ENCODE measurements at places on chromosomes 5 and 9.

- no peak for DNase-seq
Measured at GRCh38 chr5:6342689-6343315, 35.5 kb downstream of the MED10 start.

DNA sequence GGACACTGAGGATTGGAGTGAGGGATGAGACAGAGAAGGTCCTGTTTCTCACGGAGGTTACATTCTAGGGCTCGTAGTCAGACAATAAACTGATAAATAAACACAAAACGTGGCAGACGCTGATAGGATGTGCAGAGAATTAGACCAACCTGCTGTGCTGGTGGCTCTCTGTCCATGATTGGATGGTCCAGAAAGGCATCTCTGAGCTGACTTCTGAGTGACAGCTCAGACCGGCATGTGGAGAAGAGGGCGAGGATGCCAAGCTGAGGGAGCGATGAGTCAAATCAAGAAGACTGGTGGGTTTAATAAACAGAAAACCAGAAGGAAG is 132.3 kb upstream of the TAF11L2 start:
- no peak for DNase-seq

DNA sequence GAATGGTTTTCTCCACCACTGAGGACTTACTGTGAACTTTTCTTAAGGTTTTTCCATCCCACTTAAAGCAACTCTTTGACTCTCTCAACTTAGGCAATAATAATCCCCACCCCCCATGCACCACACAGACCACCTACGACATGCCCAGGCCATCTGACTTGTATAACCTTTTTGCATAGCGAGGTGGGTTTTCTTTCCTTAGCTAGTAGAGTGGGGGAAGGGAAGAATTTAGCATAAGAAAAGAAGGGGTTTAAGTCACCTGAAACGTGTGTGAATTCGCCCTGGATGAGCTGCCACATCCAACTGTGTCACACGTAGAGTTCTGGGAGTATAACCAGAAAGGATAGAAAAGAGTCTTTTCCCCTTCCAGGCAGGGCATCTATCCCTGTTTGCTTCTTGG is 262.7 kb downstream of the YTHDC2 start:
- no peak for DNase-seq

- DNase-seq: no peak
Measured at GRCh38 chr9:130159915-130160670, 12.1 kb upstream of the NCS1 start.

- DNase-seq: no peak
Measured at GRCh38 chr5:119361594-119362125, 5.8 kb downstream of the TNFAIP8 start.

DNA sequence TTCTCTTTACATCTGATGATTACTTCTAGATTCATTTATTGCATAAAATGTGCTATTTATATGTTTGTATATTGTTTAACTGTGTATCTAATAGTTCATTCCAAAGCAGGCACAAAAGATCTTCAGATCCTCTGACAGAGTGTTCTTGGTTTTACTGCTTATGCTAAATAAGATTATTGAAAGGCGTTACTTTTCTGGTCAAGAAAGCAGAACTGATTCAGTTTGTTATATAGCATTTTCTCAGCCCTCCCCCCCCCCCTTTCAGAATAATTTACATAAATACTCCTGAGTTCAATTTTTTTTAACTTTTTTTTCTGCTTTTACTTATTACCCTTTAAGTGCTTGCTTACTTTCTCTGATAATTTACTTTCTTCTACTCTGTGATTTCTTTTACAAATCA is 15.4 kb downstream of the CDC42SE2 start:
- DNase-seq: no peak

- DNase-seq: no peak
Measured at GRCh38 chr5:159897786-159898393, 18.4 kb upstream of the ADRA1B start.

- no peak for DNase-seq
Measured at GRCh38 chr5:151780348-151780747, 8.6 kb downstream of the G3BP1 start.

GRCh38 chr5:172351240-172351778 is 67.7 kb upstream of the UBTD2 start:
- no peak for DNase-seq

- no peak for DNase-seq
Measured at GRCh38 chr5:142245786-142246185, 79.0 kb downstream of the SPRY4 start.

- DNase-seq: no peak
Measured at GRCh38 chr5:81760521-81760920, 9.6 kb upstream of the SSBP2 start.

- DNase-seq: no peak
Measured at GRCh38 chr5:50535393-50535792, 94.3 kb upstream of the EMB start.

DNA sequence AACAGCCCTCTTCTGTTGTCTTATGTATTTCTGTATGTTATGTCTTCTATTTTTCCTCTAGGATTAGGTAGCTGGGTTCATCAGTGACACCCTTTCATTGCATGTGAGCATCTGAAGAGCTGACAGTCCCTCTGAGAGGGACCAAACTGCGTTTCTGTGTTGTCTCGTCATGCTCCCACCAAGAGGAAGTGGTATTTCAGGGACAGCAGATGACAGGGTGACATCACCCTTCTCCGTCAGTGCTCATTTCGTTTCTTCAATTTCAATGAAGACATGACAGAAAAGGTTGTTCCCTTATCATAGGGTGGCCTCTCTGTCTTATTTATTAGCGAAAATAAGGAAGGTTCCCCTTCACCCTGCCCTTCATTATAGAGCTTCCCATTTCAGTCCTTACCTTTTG is 225.9 kb upstream of the NR4A3 start:
- DNase-seq: no peak

DNA sequence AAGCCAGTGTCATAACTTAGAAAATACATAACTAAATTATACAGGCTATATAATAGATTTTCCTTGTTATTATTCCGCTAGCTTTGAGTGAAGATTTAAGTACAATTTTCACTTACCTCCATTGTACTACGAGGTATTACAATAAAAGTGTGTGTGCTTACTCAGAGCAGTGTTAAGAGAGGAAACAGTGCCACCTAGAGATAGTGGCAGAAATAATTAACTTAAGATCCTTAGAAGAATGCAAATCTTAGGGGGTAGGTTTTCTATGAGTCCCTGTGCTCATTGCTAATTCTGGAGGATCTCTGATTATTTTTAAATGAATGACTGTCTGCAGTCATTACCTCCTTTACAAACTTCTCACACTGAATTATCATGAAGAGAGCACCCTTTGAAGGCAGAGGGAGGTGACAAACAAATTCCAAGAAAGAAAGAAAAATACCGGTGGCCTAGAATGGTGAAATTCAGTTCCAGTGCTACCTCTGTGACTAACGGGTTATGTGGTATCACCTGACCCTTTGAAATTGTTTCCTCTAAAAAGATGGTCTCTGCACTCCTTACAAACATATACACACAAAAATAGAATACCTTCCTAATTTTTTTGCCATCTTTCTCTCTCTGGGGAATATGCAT is 379.8 kb downstream of the TRIM36 start:
- no peak for DNase-seq

DNA sequence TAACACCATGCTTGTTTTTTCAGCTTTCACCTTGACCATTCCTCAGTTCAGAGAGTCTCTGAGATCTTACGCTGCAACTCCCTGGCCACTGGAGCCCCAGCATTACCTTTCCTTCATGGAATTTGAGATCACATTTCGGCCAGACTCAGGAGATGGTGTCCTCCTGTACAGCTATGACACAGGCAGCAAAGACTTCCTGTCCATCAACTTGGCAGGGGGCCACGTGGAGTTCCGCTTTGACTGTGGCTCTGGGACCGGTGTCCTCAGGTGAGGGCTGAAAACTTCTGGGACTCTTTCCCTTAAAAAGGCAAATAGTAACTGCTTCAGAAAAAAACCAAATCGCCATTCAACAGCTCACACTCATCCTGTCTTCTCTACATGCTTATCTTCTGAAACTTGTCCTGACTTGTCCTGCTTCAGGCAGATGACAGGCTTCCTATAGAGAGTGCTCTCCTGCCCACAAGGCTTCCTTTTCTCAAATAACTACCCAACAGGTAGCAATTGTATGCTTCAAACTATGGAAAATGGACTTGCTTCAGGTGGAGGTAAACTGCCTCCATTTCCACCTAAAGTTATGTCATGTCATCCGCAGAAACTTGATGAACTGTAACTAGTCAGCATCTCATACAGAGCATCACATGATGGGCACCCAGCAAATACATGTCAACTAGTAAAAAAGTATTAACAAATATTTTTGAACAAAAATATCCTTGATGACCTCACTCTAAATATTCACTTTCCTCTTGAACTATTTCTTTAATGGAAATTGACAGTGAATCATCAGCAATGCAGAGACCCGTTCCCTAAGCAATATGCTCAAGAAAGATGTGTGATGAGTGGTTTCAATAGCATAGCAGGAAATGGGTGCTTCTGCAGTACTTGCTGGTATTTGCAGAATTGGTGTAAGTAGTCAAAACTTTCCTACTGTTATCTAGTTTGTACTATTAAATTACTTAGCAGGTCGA is 129.2 kb downstream of the LIFR start:
- DNase-seq: no peak

- DNase-seq: no peak
Measured at GRCh38 chr9:99749641-99750040, 72.0 kb upstream of the NR4A3 start.

DNA sequence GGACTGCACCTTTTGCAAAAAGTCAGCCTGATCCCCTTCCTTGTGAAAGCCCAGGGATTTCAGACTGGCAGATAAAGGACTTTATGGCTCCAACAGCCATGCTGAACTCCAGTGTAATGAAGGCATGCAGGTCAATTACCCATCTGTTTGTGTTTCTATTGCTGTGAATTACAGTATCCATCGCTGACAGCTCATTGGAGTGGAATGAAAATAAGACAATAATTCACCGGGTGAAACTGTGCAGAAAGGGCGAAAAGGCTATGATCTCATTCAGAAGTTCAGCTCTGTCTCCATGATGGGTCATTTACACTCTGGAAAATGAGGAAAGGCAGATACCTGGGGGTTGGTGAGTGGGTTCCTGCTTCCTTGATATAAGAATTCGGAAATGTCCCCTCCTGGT is 148.0 kb downstream of the BRINP1 start:
- DNase-seq: no peak

GRCh38 chr9:34151398-34151797 is 24.9 kb upstream of the DCAF12 start:
- DNase-seq: no peak

GRCh38 chr5:65984098-65984885 is 57.9 kb downstream of the ERBIN start:
- DNase-seq: no peak

DNA sequence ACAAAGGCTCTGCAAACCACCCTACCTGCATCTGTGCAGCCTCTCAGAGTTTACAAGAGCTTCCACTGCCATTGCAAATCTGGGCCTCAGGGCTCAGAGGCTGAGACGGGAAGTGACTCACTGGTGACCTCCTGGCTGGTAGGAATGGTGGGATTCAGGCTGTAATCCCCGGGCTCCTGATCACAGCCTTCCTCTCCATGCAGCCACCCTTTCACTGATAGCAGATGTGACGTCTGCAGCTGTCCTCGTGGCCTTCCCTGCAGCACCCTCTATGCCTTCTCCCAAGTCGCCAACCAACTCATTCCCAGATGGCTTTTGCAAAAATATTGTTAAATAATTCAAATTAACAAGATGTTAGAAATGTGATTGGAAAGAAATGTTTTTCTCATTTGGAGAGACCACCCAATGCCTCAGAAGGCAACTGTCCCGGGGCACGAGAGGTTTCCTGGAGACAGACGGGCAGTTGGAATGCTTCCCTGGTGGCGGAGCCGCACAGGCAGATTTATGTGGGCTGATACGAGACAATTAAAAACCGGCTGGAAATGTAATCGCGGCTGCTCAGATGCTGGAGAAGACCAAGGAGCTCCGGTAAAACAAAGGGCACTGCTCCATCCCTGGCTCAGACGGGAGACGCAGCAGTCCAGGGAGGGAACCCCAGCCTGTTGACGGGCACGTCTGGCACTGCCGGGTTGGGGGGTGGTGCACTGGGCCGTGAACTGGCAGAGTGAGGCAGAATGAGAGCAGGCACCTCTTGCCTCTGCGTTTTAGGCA is 34.4 kb upstream of the SLC25A51 start:
- no peak for DNase-seq

All from left lobe of liver (tissue), 2 donors.